ENCODE measurements at places on chromosomes 2 and 18.

DNA sequence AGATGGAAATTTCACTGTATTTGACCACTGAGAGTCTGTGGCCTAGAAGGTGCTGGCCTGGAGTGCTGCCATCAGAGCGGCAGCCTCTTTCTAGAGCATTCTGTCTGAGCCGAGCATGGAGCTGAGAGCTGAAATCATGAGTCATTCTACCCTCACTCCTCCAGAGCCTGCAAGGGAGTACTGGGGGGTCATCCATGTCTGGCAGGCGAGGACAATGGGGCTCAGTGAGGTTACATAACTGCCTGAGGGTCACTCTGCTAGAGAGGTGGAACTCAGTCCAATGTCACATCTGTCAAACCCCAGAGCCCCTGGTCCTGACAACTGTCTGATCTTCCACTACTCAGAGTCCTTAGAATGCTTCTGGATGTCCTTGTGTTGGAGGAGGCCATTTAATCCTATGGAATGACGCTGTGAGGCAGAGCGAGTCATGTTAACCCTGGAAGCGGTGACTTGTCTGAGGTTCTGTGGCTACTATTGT lies 65.3 kb downstream of the HAUS1 start:
- DNase-seq, result no peak

DNA sequence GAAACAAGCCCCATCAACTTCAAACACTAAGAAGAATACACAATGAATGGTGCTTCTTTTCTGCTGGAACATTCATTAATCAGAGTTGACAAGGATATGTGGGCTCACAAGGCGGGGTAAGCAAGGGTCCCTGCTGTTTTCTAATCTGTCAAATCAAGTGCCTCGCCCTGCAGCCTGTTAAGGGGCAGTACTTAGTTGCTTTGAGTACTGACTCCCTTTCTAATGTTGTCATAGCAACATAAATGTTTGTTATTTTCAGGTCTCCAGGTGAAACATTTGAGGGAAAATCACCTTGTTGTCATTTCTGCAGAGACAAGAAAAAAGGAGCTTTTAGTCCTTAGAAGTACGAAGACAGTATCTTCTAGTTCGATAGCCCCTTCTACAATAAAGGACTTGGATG lies 284.7 kb upstream of the PKDCC start:
- no peak for DNase-seq

DNA sequence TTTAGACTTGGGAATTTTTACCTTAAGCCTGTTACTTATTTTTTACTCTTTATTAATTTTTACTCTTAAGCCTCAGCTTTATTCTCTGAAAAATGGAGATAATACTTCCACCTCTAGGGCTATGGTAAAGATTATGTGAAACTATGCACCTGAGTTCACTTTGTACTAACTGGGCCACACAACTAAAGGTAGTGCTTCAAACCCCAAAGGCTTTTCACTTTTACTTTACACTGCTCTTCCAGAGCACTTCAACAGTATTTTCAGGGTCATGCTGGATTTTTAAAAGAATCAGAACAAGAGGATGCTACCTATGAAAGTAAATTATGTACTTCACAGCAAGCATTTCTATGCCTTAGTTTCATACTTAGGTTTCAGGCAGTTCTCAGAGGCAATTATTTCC lies 27.8 kb downstream of the MEX3C start:
- DNase-seq, result no peak

DNA sequence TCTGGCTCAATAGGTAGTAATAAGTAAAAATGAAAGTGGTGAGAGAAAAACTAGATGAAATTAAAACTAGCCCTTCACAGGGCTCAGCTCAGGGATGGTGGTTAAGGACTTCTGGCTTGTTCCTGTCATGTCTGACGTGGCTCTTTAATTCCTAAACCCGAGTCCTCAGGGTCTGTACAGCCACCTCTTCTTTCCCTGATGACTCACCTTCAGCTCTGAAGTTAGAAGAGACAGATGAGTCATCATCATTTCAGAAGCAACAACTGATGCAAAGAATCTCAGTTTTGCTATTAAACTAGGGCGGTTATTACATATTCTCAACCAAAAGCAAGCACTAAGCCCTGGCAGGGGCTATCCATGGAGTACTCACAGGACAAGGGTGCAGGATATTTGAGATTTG lies 24.0 kb upstream of the ITGB6 start:
- no peak for DNase-seq

DNA sequence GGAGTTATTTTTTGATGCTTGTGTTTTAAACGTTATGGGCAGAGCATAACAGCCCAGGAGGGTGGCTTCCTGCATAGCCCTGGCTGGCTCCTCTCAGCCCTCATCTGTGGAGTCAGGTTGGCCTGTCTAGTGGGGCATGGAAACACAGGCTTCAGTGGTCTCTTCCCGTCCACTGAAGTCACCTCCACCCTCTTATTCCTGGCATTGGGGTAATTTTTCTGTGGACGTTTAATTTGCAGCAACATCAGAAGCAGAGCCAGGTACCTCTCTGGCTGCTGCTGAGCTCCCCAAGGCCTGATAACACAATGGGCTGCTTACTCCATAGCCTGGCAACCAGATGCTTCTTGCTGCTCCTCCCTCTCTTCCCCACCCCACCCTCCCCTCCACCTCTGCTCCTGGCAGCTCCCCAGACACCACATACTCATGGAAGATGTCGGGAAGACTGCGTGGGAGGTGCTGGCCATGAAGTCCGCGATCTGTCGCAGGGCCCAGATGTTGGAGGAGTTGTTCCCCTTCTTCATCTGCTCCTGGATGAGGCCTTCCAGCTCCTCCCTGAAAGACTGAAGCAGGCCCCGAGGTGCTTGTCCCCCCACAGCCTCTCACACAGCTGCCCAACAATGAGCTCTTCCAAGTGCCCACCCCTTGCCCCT lies 64.0 kb downstream of the ADD2 start:
- DNase-seq, result no peak

- peak; percentile 88 for DNase-seq
Measured at GRCh38 chr18:9849407-9850283, 36.1 kb upstream of the TXNDC2 start.

- DNase-seq, result peak; percentile 37
Measured at GRCh38 chr2:98731894-98732349, 990 bp upstream of the MGAT4A start.

DNA sequence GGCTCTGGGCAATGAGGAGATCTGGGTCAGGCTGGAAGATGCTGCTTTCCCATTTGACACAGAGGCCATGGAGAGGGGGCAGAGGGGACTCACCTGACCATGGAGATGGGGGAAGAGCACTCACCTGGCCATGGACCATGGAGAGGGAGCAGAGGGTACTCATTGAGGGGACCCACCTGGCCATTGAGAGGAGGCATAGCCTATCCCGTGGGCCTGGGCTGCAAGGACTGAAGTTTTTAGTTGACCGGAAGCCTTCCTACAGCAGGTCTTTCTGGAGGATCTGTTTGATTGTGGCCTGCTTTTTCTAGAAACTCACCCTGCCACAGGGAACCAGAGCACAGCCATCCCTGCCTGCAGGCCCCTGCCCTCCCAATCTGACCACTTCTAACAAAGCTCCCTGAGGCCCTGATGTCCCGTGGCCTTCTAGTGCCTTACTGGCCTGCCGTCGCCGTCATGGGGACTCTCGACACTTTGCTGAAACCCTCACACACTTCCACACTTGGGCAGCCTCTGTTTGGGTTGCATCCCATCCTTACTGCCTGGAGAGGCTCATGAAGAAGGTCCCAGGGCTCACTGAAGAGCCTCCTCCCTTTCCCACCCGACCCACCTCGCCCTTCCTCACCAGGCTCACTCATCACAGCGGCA lies 5.1 kb upstream of the PROM2 start:
- no peak for DNase-seq

DNA sequence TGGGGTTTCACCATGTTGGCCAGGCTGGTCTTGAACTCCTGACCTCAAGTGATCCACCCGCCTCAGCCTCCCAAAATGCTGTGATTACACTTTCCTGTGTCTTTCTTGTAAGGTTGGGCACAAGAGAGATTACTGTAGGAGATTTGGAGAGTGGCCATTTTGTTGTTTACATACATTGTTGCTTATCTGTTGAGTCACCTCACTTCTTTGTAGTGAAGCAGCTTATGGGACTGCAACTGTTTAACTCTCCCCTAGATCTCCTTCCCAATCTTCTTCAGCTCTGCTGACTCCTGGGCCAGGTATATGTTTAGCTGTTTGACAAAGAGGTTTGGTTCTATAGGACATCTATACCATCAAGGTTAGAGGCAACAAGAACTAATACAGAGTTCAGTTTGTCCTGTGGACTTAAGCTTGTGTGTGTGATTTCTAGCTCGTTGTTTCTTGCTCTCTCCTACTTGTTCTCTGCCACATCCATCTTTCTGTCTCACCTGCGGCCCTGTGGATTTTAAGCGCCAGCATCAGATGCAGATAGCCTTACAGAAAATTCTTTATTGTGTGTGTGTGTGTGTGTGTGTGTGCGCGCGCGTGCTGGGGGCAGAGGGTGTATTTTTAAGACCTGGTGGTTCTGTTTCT lies 95.4 kb downstream of the HAUS1 start:
- peak; percentile 62 for DNase-seq

- no peak for DNase-seq
Measured at GRCh38 chr2:158893474-158893873, 75.0 kb upstream of the TANC1 start.

- no peak for DNase-seq
Measured at GRCh38 chr2:242063850-242064249, 194.3 kb downstream of the RTP5 start.

GRCh38 chr2:235539773-235540172 lies 45.9 kb downstream of the AGAP1 start:
- DNase-seq, result no peak

GRCh38 chr18:46068763-46069162 lies 3.3 kb downstream of the PSTPIP2 start:
- DNase-seq, result no peak

- peak; percentile 29 for DNase-seq
Measured at GRCh38 chr2:55009277-55010060, 40.8 kb downstream of the RTN4 start.

DNA sequence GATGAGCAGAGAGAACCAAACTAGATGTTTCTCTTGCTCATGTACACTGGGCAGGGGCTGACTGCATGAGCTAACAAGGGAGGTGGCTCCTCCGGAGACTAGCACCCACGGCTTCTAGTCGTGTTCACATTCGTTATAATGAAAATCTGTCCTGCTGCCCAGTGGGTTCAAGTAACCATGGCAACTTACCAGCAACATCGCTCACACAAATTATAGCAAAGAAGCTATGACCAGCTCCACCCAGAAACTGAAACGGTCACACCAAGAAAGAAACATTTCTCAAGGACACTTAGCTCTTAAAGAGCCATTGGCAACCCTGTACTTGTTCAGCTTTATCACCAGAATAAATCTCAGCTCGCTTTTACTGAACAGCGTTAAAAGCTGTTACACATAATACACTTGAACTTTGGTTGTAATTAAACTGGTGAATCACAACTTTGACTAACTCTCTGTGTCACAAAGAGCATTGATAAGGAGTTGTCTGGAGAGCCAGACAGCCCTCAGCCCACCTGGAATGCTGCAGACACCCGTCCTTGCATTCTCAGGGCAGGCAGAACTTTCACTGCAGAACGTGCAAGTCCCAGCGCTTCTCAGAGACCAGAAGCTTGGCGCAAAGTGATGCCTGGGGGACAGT lies 141.2 kb downstream of the PID1 start:
- DNase-seq, result no peak

GRCh38 chr2:98301469-98301868 lies 44.8 kb upstream of the CNGA3 start:
- no peak for DNase-seq

GRCh38 chr2:223915071-223915470 lies 30.1 kb downstream of the WDFY1 start:
- DNase-seq, result no peak

GRCh38 chr2:146677280-146677679 lies 1167.5 kb upstream of the ACVR2A start:
- DNase-seq, result no peak

- DNase-seq, result peak; percentile 69
Measured at GRCh38 chr18:48902023-48902855, 48.5 kb downstream of the SMAD7 start.

GRCh38 chr2:238691596-238692491 lies 156.0 kb upstream of the TWIST2 start:
- no peak for DNase-seq

DNA sequence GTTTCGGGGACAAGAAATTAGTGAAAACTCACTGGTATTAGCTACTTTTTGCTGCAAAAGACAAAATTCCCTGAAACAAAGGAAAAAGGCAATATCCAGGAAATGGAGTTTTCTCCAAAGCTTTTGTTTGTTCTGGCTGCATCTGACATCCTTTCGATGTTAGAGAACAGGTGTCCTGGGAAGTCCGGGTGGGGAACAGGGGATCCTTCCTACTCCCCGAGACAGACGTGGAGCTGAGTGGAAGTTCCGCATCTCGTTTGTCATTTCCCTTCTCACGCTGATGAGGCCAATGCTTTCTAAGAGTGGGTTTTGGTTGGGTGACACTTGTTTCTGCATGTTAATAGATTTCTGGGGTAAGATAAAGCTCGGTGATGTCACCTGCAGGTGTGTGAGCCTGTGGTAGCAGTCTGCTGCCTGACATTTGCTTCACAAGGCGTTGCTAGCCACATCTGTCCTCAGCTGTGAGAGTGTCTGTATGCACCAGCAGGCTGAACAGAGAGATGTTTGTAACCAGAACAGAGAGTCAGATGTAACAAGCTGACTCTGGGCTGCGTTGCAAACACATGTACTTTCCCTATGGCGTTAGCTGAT lies 125.9 kb downstream of the ACOXL start:
- DNase-seq, result no peak

- no peak for DNase-seq
Measured at GRCh38 chr18:58177004-58177717, 133.1 kb downstream of the NEDD4L start.

DNA sequence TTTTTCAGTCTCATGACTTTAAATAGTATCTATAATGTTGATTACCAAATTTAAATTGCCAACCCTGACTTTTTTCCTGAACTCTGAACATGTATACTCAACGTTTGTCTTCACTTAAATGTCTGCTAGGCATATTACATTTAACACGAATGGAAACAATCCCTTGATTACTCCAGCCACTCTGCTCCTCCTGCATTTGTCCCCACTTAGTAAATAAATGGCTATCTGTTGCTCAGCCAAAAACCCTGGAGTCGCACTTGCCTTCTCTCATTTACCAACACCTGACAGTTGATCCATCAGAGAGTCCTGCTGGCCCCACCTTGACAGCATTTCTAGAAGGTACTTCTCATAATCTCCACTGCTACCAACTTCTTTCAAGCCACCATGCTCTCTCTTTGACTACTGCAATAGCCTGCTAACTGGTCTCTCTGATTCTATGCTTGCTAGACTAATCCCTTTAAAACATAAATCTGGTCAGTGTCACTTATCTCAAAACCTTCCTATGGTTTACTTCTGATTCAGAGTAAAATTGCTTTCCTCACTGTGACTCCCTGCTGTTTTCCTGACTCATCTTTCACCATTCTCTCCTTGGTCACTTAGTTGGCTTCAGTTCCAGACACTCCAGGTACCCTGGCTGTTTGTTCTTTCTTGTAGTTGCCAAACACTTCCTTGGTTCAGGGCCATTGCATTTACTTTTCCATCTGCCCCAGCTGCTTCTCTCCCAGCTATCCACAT lies 31.9 kb downstream of the SPAG16 start:
- DNase-seq, result no peak

DNA sequence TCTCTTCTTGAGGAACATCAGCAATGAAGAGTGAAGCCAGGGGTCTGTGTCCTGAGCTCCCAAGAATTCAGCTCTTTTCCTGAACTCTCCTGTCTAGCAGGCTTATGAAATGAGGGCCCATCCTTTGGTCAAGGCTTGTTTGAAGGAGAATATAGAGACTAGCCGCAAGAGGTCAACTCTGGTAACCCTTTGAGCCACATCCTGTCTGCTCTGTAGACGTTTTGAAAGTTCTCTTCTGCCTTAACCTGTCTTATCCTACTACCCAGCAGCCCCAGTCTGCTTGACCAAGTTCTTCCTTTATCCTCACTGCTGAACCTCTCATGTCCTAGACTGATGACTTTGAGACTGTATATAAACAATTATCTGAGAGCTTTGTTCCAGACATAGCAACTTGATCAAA lies 5.4 kb downstream of the SEMA4F start:
- DNase-seq, result no peak
